ENCODE measurements at places on chromosomes 1 and 21.

DNA sequence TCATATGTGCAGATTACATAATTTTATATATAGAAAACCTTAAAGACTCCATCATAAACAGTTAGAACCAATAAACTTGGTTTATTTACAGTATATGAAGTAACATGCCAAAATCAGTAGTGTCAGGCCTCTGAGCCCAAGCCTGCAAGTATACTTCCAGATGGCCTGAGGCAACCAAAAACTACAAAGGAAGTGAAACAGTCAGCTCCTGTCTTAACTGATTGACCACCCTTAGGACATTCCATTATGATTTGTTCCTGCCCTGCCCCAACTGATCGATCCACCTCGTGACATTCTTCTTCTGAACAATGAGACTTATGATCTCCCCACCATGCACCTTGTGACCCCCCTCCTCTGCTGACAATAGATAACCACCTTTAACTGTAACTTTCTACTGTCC is 630.3 kb downstream of the AMY1C start:
- no peak for DNase-seq

GRCh38 chr1:25519624-25520023 is 23.8 kb upstream of the LDLRAP1 start:
- no peak for DNase-seq

- no peak for DNase-seq
Measured at GRCh38 chr1:244409701-244410100, 42.0 kb downstream of the ADSS2 start.

DNA sequence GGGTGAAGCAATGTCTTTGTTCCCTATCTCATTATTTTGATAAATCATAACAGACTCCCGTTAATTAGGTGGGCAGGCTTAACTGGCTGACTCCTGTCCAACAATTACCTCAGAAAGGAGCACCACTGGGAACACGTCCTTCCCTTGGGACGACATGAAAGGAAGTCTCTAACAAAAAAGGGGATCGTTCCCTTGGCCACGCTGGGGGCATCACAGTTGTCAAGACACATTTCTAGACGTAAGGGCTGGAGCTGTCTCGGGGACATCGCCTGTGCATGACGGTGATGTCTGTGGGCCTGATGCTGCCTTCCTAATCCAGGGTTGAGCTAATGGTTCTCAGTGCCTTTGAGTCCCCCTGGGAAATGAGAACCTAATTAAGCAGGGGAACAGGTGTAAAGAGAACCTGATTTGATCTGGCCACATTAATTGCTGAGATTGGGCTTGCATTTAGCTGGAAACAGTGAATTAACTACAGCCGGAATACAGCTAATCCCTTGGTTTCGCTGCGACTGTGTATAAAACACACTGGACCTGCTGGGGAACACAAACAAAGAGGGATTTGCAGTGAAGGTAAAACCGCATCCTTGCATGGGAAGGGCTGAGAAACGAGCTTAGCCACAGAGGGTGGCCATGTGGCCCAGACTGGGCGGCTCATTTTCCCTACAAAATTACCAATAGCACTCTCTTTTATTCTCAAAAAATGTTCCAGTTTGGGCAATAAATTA is 111.8 kb downstream of the MRPS6 start:
- DNase-seq = no peak

GRCh38 chr1:178725466-178726086 is 532 bp downstream of the RALGPS2 start:
- peak; percentile 4 for DNase-seq

DNA sequence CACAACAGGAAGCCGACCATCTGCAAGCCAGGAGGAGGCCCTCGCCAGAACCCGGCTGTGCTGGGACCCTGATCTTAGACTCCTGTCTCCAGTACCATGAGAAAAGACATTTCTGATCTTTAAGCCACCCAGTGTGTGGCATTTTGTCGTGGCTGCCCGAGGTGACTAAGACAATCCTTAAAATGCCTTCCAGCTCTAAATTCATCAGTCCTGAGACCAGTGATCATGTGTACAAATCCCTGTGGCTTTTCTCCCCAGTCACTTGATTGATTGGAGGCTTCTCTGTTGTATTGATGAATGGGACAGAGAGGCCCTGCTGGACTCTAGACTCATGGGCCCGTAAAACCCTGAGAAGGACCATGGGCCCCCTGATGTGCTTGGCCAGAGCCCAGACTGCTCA is 36.1 kb downstream of the B3GALT5 start:
- no peak for DNase-seq

GRCh38 chr1:46510341-46510997 is 20.8 kb downstream of the DMBX1 start:
- DNase-seq = no peak

GRCh38 chr1:193709607-193710006 is 523.2 kb upstream of the B3GALT2 start:
- no peak for DNase-seq

- no peak for DNase-seq
Measured at GRCh38 chr1:233269656-233270055, 25.9 kb downstream of the PCNX2 start.

DNA sequence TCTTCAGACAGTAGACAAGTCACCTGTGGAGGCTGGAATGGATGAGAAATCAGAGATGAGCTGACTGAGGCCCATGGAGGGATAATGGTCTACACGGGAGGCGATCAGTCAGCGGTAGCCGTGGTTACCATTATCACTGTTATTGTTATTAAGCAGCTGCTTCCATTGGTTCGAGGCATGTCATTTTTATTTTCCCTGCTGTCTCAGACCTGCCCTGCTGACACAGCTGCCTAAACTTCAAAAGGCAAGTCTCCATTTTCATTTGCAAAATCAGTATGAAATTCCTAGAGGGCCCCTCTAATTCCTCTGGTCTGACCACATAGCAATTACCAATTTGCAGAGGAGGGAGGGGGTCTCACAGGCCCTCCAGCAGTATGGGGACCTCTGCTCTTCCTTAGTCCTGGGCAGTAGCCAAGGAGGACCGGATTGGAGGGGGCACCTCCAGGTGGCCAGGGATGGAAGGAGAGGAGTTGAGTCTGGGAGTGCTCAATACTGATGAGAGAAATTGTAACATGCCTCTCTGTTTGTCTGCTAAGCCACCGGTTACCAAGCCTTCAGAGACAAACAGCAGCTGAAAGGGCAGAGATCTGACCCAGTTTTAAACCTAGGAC is 184.2 kb downstream of the TRABD2B start:
- no peak for DNase-seq

DNA sequence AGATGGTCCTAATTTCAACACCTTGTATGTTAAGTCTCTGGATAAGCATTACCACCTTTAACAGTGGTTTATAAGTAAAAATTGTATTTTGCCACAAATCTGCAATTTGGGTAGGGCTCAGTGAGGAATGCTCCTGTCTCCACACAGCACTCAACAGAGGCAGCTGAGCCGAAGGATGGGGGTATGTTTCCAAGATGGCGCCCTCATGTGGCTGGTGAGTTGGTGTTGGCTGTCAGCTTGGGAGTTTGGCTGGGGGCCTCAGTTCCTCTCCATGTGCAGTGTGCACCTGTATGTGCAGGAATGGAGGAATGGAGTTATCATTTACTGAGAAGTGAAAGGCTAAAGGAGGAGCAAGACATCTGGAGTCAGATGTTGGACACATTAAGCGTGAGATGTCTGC is 136.8 kb downstream of the GABPA start:
- no peak for DNase-seq

GRCh38 chr21:42784276-42784675 is 95.1 kb downstream of the WDR4 start:
- DNase-seq = no peak

DNA sequence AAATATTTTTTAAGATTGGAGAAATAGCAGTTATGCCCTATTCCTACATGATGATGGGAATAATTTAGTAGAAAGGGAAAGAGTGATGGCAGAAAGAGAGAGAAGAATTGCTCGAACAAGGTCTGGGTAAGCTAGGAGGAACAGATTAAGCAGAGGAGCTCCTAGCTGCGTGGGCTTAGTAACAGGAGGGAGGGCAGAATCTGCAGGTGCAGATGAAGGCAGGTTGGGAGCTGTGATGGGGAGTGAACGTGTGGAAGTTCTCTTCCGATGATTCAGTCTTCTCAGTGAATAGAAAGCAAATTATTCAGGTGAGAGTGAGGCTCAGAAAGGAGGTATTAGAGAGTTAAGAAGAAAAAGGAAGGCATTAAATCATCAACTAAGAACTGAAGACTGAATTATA is 8.3 kb upstream of the CR1 start:
- DNase-seq = no peak

DNA sequence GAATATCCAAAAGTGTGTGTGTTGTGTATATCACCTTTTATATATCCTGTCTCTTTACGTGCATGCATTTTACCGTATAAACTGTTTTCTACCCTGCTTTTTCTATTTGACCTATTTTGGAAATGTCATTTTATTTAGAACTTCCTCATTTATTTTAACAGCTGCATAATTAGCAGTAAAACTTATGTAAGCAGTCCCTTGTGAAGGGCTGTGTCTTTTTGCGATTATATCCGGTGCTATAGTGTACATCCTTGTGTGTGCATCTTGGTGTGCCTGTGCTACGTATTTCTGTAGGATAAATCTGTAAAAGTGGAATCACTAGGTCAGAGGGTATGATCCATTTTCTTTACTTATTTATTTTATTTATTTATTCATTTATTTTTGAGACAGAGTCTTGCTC is 7.2 kb downstream of the LGALS8 start:
- DNase-seq = no peak

- DNase-seq = no peak
Measured at GRCh38 chr1:17177651-17178050, 27.3 kb upstream of the PADI1 start.

DNA sequence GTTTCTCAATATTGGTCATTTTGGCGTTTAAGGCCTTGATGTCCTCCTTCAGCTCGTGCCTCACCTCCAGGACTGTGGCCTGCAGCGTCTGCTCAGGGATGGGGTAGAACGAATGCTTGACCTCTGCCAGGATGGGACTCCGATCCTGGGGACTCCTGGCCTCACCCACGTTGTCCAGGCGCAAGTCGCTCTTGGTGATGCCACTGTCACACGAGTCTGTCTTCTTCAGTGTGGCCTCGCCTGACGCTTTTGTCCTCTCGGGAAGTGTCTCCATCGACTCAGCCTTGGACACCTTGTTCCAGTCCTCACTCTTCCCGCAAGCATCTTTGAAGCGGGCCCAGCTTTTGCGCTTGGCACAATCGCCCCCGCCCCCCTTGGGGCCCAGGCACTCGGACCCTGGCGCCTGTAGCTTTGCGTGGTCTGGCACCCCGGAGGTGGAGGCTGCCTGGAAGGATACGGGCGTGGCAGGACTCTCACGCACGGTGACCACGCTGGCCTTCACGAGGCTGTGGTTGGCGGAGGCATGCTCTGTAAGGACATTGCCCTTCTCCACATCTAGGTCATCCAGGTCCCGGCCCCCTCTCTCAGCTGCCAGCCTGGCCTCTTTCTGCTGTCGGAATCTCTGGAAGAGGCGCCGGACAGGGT is 354.8 kb downstream of the HHAT start:
- no peak for DNase-seq

- DNase-seq = no peak
Measured at GRCh38 chr1:179175011-179175841, 54.3 kb downstream of the ABL2 start.

GRCh38 chr21:37043818-37044217 is 29.1 kb downstream of the PIGP start:
- no peak for DNase-seq

DNA sequence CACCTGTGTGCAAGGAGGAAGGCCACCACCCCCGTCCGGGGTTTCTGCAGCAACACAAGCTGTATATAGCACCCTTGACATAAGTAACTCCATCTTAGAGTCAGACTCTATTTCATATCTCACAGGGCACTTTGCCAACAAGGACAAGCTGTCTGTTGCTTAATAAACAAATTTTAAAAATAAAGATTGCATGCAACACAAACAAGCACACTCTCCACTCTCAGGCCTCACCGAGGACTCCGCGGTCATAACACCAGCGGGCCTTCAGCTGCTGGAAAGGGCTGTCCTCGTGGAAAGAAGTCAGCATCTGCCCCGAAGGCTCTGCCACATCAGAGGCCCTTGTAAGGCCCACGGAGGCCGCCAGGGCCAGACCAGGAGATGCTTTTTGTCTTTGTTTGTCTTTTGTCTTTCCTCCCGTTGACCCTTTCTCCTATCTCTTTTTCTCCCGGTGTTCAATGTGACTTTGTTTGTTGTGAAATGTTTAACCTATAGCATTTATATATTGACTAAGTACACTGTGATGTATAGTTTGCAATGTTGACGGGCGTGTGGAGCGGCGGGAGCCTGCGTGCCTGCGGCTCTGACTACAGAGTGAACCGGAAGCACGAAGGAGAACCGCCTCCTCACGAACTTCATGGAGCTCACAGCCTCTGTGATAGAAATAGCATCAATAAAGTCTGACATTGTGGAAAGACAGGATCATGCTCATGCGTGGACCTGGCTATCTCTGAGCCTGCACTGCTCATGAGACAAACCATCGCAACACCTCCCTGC is 24.1 kb downstream of the MEGF6 start:
- no peak for DNase-seq
